SIG-M5 (cell line): ENCODE measurements at places on chromosomes 2 and 18.

DNA sequence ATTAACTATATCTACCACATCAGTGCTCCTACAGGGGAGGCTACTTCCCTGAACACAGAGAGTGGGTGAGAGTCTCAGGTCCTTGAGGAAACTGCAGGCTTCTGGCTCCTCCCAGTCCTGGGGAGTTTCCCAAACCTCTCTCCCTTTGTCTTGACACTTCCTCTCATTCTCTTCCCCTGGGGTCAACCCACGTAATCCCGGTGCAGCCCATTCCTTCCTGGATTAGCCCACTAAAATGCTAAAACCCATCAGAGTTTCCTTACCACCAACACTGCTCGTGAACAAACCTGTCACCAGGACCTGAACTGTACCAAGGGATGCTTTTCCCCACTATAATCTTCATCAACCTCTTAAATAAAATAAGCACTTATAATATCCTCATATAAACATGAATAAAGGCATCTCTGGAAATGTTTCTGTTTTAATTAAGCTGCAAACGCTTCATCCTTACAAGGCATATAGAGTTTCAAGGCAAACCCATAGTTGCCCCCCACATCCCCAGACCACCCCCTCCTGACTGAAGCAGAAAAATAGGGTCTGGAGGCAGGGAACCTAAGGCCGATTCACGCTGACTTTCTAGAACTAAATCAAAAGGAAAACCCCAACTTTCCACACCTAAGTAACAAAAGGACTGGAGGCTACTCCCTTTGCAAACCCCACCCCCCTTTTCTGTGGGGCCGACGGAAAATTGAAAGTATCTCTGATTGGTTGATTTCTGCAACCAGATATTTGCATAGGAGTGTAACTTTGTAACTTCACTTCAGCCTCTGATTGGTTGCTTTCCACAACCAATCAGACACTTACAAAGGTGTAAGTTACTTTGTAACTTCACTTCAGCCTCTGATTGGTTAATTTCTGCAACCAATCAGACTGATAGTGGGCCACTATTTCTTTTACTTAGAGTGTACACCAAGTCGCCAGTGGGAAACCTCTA lies 19.0 kb downstream of the TMSB10 start:
- DNase-seq, result no peak

- DNase-seq, result no peak
These were observed 51.7 kb downstream of the PSMG2 start for GRCh38 chr18:12754511-12754910.

DNA sequence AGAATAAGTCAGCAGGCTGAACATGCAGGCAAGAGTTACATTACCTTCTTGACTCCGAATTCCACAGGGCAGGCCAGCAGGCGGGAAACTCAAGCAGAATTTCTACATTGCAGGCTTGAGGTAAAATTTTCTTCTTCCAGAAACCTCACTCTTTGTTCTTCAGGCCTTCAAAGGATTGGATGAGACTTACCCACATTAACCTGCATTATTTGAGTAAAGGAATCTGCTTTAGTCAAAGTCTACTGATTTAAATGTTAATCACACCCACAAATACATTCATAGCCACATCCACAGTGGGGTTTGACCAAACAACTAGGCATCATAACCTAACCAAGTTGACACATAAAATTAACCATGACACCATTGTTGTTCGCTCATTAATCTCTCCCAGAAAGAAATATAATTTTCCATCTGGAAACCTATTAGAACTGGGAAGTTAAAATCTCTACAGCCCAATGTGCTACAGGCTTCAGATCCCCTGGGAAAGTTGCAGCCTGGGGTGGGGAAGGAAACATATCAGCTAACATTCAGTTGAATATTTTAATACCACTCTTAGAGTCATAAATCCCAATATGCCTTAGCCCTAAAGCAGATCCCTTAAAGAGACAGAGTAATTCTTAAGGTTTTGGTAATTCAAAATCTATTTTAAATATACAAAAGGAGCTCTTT lies 468.2 kb upstream of the TNP1 start:
- no peak for DNase-seq

GRCh38 chr18:48345596-48345995 lies 63.6 kb downstream of the ZBTB7C start:
- DNase-seq, result no peak

DNA sequence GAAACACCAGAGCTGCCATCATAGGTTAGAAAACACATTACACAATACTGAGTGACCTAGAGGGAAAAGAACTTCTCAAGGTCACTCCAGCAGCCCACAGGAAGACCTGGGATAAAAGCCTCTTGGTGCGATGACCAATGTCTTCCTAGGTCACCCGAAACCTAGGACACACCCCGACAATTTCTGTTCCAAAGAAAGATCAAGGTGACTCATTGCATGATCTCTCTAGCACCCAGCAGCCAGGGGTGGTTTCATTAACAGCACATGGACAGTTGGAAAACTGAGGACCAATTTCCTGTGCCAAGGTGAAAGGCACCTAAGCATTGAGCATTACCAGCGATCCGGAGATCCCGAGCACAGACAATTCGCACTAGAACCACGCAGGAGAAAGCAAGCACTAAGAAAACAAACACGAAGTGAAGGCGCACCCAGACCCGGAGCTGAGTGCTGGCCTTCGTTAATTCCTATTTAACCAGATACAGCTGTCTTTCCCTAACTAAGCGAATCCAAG lies 1.5 kb downstream of the CACNB4 start:
- no peak for DNase-seq

GRCh38 chr18:74353169-74353775 lies 37.6 kb downstream of the C18orf63 start:
- no peak for DNase-seq

DNA sequence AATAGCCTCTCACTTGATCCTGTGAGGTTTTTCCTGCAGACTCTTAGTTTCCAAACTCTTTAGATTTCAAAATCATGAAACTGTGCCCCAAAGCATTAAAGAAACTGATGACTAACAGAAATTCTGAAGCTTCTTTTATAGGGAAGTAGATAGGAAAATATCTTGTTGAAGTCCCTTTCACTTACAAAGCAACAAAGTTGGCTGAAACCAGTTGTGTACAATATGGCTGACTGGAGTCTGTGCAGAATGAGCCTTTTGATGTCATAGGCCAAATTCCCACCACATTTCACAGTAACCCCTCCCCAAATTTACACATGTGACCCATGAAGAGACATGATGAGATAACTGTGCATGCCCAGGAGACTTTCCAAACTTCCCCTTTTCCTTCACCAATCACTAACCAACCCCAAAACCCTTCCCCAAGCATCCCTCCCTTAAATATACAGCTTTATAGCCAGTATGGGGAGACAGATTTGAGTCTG lies 61.7 kb upstream of the NCK2 start:
- DNase-seq, result no peak

- DNase-seq, result no peak
These were observed at the start of gene SCN2A for GRCh38 chr2:165239230-165239629. Gene SCN2A, plus strand, starts transcription at chr2:165239414. Its CDS starts 56,410 bp downstream, at chr2:165295824.

DNA sequence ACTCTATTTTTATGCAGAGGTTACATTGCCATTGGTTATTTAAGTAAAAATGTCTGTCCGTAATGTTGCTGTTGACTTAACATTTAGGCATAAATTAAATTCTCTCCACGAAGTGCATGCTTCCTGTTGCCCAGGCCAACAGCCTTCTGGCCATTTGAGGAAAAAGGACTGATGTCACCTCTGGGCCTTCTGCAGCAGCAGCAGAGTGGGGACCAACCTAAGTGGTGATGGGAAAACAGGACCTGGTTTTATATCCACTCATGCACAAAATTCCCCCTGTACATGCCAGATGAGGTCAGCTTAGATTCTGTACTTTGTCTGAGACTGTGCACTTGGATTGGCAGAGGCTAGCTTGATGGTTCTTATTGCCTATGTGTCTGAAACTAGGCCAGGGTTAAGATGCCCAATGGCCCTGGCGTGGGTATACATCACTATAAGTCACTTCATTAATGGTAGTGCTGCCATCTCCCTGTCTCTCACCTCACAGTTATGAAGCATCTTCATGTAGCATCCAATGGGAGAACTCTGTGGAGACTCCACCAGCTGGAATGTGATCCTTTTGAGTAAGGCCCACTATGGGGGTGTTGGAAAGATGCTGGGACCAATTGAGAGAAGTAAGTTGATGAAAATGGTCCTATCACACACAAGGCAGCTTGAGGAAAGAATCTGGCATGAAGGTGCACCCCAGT lies 4.4 kb downstream of the ARHGAP25 start:
- no peak for DNase-seq

DNA sequence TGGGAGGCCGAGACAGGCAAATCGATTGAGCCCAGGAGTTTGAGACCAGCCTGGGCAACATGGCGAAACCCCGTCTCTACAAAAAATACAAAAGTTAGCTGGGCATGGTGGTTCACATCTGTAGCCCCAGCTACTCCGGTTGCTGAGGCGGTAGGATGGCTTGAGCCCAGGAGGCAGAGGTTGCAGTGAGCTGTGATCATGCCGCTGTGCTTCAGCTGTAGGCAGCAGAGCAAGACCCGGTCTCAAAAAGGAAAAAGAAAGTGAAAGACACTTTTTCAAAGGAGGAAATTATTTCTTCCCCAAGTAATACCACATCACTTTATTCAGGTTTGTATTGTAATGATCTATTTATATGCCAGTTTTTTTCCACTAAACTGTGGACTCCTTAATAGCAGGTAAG lies 35.7 kb upstream of the TAF4B start:
- DNase-seq, result no peak

DNA sequence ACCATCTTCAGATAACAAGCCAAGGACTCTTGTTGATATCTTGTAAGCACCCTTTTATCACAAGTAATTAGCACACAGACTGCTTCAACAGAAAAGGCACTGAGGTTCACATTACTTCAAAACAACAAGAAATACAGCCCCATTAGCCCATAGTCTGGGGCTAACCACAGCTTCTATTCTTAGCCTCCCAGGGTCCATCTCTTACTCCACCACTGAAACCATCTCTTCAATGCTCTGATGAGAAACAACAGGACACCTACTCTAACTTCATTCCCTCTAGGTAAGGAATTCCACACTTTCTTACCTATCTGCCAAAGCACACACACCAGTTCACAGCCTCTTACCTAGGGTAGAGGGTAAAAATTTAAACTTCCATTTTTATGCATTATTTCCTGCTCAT lies 26.4 kb upstream of the CYTIP start:
- no peak for DNase-seq

GRCh38 chr2:38182492-38183003 lies 106.6 kb upstream of the CYP1B1 start:
- DNase-seq, result no peak

- no peak for DNase-seq
These were observed 125.8 kb upstream of the HNMT start for GRCh38 chr2:137838255-137839092.

- DNase-seq, result no peak
These were observed 4.8 kb downstream of the MSGN1 start for GRCh38 chr2:17821080-17821479.

- DNase-seq, result no peak
These were observed 241.4 kb upstream of the KLHL14 start for GRCh38 chr18:33014060-33014796.

- DNase-seq, result no peak
These were observed 15.8 kb upstream of the VRK2 start for GRCh38 chr2:58030771-58031170.

- no peak for DNase-seq
These were observed 42.9 kb downstream of the MREG start for GRCh38 chr2:215970425-215970824.

DNA sequence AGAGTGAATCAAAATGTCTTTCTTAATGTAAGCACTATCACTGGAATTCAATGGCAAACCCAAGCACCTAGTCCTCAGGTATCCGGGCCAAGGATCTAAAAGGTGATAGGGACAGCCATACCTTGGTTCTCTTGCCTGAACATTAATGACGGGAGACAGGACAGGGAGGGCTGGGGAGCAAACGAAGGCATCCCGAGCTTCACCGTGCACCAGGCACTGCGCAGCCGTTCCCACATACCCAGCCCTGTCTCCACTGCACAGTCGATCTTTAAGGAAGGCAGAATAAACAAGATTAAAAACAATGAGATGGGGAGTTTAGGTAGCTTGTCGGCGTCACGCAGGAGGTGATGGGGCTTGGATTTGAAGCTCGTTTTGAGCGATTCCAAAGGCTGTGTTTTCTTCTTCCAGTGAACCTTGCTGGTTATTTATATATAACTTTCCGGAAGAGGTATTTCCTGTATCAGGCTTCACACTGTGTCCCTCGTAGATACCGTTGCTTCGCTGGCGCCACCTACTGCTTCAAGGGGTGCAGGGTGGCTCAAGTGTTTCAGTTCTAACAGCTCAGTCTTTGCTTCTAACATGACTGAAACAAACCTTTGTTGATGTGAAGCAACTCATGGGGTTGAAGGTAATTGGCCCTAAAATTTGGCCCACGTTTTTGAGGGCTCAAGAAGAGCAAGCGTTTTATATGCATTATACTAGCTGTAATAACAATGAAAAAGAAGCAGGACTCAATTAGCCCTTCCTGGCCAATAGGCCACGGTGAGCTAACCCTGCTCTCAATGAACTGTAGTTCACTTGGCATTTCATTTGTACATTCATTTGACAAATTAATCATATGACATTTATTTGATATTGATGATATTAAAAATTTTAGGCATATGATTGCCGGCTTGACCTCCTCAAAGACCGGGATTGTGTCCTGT lies 77.4 kb downstream of the DCDC2C start:
- no peak for DNase-seq

DNA sequence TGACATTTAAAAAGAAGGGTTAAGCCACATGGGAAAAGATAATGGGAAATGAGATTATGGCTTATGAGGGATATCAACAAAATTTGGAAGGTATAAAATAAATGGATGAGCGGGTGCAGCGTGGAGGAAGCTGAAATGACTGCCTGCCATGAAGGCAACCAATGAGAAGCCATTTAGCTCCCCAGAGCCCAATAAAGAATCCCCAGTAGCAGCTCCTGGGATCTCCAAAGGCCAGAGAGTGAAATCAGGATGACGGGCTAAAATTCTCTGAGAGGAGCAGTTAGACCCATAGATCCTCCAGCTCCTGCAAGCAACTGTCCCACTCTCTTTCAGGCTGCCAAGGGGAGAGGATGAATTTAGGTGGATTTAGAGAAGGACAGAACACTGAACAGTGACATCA lies 12.9 kb upstream of the MAPRE3 start:
- no peak for DNase-seq

DNA sequence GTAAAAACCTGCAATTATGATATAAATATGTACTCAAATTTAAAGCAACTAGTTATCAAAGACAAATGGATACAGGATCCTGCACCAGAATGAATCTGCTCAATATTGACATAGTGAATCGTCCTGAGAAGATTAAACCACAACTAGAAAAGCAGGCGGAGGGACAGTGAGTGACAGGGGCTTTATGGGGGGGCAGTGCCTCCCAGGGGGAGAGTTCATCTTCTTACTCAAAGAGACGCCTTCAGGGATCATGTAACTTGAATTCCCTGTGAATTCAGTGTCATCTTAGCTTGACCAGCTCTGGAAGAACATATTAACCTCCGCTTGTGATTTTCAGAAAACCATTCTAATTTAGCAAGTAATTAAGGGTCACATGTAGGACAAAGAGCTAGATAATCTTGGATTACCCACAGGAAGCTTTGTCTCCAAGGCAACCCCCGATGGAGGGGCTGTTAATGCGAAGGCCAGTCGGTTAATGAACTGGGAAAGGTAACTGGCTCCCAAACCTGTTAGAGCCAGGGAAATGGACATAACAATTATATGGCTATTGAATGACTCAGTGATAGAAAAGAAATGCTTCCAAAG lies 17.4 kb upstream of the LMAN1 start:
- DNase-seq, result no peak

GRCh38 chr2:240139666-240140393 lies 628 bp downstream of the OTOS start:
- no peak for DNase-seq

- DNase-seq, result no peak
These were observed 33.5 kb downstream of the EML4 start for GRCh38 chr2:42202634-42203008.

GRCh38 chr2:88448248-88448647 lies 4.2 kb downstream of the FOXI3 start:
- no peak for DNase-seq

GRCh38 chr2:55231546-55232083 lies 478 bp downstream of the CLHC1 start:
- DNase-seq, result no peak
